ENCODE measurements at places on chromosomes 5 and 9.

DNA sequence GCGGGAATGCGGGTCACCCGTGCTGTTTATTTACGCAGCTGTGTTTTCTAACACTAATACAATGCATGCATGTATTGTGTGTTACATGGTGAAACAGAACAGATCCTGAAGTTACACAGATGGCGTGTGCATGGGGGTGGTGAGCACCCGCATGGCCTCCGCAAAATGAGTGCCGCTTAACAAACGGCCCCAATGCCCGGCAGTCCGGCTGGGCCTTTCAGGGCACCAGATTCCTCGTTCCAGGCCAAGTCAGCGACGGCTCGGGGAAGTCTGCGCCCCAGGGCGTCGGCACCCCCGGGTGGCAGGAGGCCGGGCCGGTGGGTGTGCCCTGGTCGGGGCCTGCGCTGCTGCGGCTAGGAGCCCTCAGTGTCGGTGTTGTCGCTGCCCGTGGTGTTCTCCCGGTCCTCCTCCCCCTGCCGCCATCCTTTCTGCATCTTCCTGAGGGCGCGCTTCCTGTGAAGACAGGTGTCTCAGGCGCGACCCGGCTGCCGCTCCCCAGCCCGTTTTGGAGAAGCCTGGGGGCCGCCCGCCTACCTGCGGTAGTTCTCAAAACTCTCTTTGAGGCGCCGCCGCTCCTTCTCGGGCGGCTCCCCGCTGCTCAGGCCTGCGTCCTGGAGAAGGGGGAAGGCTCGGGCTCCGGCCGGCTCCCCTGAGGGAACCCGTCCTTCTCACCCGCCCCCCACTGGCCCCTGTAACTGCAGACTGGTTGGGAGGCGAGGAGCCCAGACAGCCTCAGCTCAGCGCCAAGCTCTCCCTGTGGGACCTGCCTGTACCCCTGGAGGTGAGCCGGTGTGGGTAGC, 605 bp upstream of the DNLZ start:
- H3K4me1 ChIP-seq: peaks cover 36% of the 10 kb centered on the region
- H3K27ac ChIP-seq: no peak overlapping the region
- no peaks in the 10 kb centered on the region for H3K27me3 ChIP-seq

GRCh38 chr9:108297073-108297472, 558.7 kb downstream of the ACTL7B start:
- H3K27ac ChIP-seq: no peak overlapping the region
- no peak for DNase-seq
- H3K4me3 ChIP-seq: no peak overlapping the region
- no peaks in the 10 kb centered on the region for H3K4me1 ChIP-seq

GRCh38 chr5:123721675-123722276, 209.8 kb downstream of the CSNK1G3 start:
- no peaks in the 10 kb centered on the region for H3K4me1 ChIP-seq
- H3K27ac ChIP-seq: no peak overlapping the region
- H3K27me3 ChIP-seq: no peaks in the 10 kb centered on the region
- no peaks in the 10 kb centered on the region for H3K36me3 ChIP-seq
- no peak overlapping the region for H3K4me3 ChIP-seq

GRCh38 chr5:112772124-112772523, 34.4 kb downstream of the APC start:
- peaks cover 84% of the 10 kb centered on the region for H3K36me3 ChIP-seq
- DNase-seq: no peak
- no peaks in the 10 kb centered on the region for H3K27me3 ChIP-seq
- no peak overlapping the region for H3K4me3 ChIP-seq
- no peak overlapping the region for H3K27ac ChIP-seq
- no peaks in the 10 kb centered on the region for H3K4me1 ChIP-seq

- H3K4me1 ChIP-seq: no peaks in the 10 kb centered on the region
- H3K36me3 ChIP-seq: peaks cover 6% of the 10 kb centered on the region
- no peak overlapping the region for H3K27ac ChIP-seq
- no peak overlapping the region for H3K4me3 ChIP-seq
- no peak for DNase-seq
- H3K27me3 ChIP-seq: no peaks in the 10 kb centered on the region
Observed at GRCh38 chr9:112140936-112141335, 34.2 kb downstream of the SUSD1 start.

- H3K27me3 ChIP-seq: no peaks in the 10 kb centered on the region
- H3K4me1 ChIP-seq: peaks cover 60% of the 10 kb centered on the region
- H3K36me3 ChIP-seq: peaks cover 85% of the 10 kb centered on the region
- peak overlapping the region; percentile 72 for H3K27ac ChIP-seq
- DNase-seq: no peak
Observed at GRCh38 chr5:149322518-149322917, 22.8 kb upstream of the GRPEL2 start.

GRCh38 chr9:137277329-137278041, at the start of gene TOR4A:
Gene TOR4A, plus strand, starts transcription at chr9:137277726. Its CDS starts 964 bp downstream, at chr9:137278690.
- H3K4me3 ChIP-seq: peak within 1 kb of the TSS; percentile 73
- H3K4me1 ChIP-seq: peaks cover 86% of the 10 kb centered on the region
- peak within 1 kb of the TSS; percentile 99 for H3K27ac ChIP-seq
- peaks cover 29% of the 10 kb centered on the region for H3K36me3 ChIP-seq

GRCh38 chr5:178213003-178213461, 8.7 kb downstream of the HNRNPAB start:
- peaks cover 95% of the 10 kb centered on the region for H3K36me3 ChIP-seq
- no peak for DNase-seq
- H3K4me1 ChIP-seq: peaks cover 26% of the 10 kb centered on the region
- H3K27me3 ChIP-seq: no peaks in the 10 kb centered on the region
- H3K4me3 ChIP-seq: no peak overlapping the region
- H3K27ac ChIP-seq: no peak overlapping the region

- no peaks in the 10 kb centered on the region for H3K4me1 ChIP-seq
- no peak overlapping the region for H3K27ac ChIP-seq
- no peaks in the 10 kb centered on the region for H3K36me3 ChIP-seq
- H3K27me3 ChIP-seq: no peaks in the 10 kb centered on the region
Observed at GRCh38 chr9:121399883-121400607, 30.0 kb upstream of the STOM start.

GRCh38 chr9:100292414-100292813, 60.3 kb downstream of the TEX10 start:
- H3K27ac ChIP-seq: no peak overlapping the region
- no peak overlapping the region for H3K4me3 ChIP-seq
- no peaks in the 10 kb centered on the region for H3K4me1 ChIP-seq
- DNase-seq: no peak
- H3K27me3 ChIP-seq: no peaks in the 10 kb centered on the region

- no peaks in the 10 kb centered on the region for H3K36me3 ChIP-seq
- H3K27ac ChIP-seq: no peak overlapping the region
- no peak overlapping the region for H3K4me3 ChIP-seq
- DNase-seq: no peak
Observed at GRCh38 chr5:115126303-115126702, 43.4 kb downstream of the TRIM36 start.

DNA sequence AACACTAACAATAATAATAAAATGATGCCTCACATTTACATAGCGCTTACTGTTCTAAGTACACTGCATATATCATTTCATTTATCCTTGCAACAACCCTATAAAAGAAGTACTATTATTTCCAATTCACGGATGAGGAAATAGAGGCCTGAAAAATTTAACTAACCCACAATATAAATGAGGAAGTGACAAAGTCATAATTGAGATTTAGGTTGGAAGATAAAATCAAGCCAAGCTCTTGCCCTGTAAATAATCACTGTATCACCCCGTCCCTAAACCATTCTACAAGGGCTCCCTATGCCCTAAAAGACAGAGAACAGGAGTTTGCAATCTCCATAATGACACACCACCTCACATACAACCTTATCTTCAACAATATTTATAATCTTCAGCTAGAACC, 49.6 kb downstream of the STRBP start:
- H3K4me1 ChIP-seq: peaks cover 8% of the 10 kb centered on the region
- H3K4me3 ChIP-seq: no peak overlapping the region
- no peak overlapping the region for H3K27ac ChIP-seq
- H3K36me3 ChIP-seq: no peaks in the 10 kb centered on the region
- no peak for DNase-seq

- no peak overlapping the region for H3K27ac ChIP-seq
- no peaks in the 10 kb centered on the region for H3K36me3 ChIP-seq
- peak overlapping the region; percentile 40 for H3K4me3 ChIP-seq
Observed at GRCh38 chr9:15135164-15135792, 171.7 kb downstream of the TTC39B start.

DNA sequence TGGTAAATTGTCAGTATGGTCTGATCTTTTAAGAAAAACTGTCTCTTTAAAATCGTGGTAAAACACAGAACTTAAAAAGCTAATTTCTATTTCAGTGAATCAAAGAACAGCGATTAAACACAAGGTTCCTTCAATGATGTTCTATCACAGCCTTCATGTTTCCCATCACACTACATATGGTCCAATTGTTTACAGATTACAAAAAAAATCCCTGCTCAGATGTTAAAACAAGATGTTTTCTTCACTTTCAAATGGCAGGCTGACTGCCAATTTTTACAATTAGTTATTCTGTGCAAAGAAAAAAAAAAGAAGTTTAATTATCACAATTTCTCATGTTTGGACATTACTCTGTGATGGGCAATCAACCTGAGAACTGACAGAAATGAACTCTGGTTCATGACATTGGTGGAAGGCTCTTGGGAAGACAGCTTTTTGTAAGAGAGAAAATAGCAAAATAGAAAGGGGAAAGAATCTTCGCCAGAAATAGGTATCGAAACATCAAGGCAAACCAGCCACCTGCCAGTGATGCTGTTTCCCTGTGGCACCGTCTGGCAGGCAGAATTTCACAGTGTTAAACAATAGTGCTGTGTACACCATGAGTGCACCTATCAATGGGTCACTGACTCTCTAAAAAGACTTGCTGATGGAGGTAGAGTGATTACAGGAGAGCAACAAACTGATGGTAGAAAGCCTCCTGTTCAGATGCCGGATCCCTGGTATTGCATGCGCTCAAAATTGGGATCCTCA, 1020.0 kb upstream of the ARRDC3 start:
- no peaks in the 10 kb centered on the region for H3K27me3 ChIP-seq
- H3K4me3 ChIP-seq: no peak overlapping the region
- no peaks in the 10 kb centered on the region for H3K4me1 ChIP-seq
- H3K36me3 ChIP-seq: no peaks in the 10 kb centered on the region

DNA sequence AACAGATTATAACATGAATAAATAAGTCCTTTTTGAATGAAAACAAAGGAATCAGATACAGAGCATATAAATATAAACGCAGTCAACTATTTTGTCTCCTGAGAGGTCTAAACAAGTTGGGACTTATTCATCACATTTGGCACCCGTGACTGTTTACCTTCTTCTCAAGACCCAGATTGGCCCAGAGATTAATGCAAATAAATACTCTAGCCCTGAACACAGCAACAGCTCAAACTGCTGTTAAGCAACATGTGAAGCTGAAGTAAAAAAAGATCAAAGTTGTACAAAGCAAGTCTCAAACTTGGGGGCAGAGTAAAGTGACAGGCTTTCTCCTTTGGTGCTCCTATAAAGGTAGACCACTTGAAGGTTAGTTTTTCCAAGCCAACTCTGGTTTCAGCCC, 95.0 kb upstream of the NR5A1 start:
- H3K4me1 ChIP-seq: no peaks in the 10 kb centered on the region
- peaks cover 2% of the 10 kb centered on the region for H3K27me3 ChIP-seq
- no peaks in the 10 kb centered on the region for H3K36me3 ChIP-seq
- H3K4me3 ChIP-seq: no peak overlapping the region
- H3K27ac ChIP-seq: no peak overlapping the region
- DNase-seq: no peak

DNA sequence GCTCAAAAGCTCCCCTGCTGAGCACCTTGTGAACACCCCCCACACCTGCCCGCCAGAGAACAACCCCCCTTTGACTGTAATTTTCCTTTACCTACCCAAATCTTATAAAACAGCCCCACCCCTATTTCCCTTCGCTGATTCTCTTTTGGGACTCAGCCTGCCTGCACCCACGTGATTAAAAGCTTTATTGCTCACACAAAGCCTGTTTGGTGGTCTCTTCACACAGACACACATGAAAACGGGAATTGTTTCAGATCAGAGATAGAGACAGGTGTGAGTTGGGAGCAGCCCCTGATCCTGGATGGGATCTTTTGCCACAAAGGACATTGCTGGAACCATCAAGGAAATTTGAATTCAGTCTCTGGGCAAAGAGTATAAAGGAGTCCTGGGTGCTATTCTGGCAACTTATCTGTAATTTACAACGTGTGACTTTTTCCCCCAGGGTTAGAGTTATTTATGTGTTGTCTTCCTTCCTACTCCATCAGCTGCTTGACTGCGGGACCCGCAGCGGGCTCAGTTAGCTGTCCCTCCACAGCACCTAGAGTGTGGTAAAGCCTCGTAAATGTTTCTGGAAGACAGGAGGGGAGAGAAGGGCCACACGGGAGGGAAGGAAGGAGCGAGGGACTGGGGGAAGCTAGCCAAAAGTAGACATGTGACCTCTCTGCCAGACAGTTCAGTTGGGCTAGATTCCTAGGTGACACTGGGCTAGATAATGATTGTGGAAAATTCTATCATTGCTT, 437.0 kb downstream of the ZNF608 start:
- H3K4me1 ChIP-seq: peaks cover 16% of the 10 kb centered on the region
- no peak for DNase-seq
- H3K27ac ChIP-seq: no peak overlapping the region
- H3K27me3 ChIP-seq: no peaks in the 10 kb centered on the region
- H3K4me3 ChIP-seq: no peak overlapping the region

DNA sequence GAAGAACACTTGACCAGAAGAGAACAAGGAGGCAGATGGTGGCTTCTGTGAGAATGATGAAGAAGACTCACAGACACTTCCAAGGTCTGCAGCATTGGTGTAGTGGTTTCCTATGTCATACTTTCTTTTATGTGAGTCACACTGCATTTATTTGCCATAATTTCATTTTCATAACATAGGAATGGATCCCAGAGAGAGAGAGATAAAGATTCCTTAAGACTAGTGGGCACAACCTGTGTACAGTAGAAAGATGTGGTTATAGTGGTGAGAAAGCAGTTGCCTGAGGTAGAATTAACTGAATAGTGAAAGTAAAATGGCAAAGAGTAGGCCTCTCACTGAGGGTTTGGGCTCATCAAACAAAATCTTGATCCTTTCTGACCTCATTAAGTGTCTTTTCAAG, 7.6 kb upstream of the CCDC152 start:
- H3K4me1 ChIP-seq: no peaks in the 10 kb centered on the region
- no peak for DNase-seq
- no peaks in the 10 kb centered on the region for H3K27me3 ChIP-seq

DNA sequence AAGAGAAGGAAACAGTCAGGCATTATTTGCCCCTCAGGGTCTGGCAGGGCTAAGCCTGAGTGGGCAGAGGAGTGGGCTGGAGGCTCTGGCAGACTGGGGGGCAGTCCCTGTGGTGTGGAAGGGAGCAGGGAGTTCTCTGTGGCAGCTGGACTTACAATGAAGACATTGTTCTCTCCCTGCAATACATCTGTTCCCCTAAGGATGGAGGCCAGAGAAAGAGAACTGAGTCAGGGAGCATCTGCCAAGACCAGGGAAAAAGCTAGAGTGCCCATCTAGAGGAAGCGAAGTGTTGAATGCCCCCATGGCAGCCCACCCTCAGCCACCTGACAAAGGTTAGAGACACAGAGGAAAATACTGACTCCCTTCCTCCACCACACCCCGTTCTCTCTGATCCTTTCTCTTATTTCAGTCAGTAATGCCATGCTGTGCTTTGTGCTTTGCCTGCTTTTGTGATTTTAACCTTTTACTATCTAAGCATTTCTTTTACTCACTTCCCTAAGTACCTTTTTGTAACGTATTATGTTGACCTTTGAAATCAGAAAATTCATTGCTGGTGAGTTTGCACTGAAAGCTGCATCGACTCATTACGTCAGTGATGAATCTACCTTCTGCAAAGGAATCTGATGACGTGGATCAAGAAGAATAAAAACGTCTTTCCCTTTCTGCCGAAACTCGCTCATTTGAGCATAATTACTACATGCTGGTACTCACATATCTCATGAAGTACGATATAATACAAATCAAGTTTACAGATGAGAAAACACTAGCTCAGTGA, 76.0 kb downstream of the ACTL7B start:
- no peak overlapping the region for H3K27ac ChIP-seq
- peaks cover 31% of the 10 kb centered on the region for H3K27me3 ChIP-seq
- H3K36me3 ChIP-seq: no peaks in the 10 kb centered on the region
- no peak for DNase-seq
- no peak overlapping the region for H3K4me3 ChIP-seq
- peaks cover 34% of the 10 kb centered on the region for H3K4me1 ChIP-seq

Measured in left ventricle myocardium inferior (tissue), 1 donor.